ELR (cell line): ENCODE measurements at places on chromosomes 2 and 18.

- no peak for DNase-seq
Measured at GRCh38 chr2:233819884-233820773, 34.2 kb downstream of the HJURP start.

- DNase-seq: peak; percentile 98
Measured at GRCh38 chr2:191171708-191172355, 21.0 kb upstream of the STAT4 start.

DNA sequence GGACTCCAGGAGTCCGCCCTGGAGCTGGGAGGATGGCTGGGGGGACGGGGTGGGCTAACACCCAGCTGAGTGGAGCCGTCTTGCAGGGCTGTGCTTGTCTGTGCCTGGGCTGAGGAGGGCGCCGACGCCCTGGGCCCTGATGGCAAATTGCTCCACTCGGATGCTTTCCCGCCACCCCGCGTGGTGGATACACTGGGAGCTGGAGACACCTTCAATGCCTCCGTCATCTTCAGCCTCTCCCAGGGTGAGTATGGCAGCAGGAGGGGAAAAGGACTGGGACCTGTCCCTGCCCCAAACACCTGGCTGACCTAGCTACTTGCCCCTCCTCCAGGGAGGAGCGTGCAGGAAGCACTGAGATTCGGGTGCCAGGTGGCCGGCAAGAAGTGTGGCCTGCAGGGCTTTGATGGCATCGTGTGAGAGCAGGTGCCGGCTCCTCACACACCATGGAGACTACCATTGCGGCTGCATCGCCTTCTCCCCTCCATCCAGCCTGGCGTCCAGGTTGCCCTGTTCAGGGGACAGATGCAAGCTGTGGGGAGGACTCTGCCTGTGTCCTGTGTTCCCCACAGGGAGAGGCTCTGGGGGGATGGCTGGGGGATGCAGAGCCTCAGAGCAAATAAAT lies 12.9 kb downstream of the KHK start:
- DNase-seq: no peak

GRCh38 chr18:44119607-44120006 lies 561.1 kb upstream of the SETBP1 start:
- no peak for DNase-seq

DNA sequence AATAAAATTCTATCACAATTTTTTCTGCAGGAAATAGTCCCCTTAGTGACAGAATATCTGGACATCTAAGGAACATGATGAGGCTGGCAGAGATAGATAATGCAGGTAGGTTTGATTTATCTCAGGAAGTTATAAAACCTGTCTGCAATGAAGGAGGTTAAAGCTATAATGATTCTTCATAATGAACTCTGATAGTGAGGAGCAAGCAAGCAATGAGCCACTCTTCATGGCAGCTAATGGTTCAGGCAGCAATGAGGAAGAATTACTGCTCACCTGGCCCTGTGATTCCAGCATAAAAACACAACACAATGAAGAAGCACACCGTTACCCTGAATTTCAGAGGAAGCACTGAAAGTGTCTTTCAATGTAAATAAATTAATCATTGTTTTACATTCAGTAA lies 599.6 kb upstream of the PKDCC start:
- no peak for DNase-seq

DNA sequence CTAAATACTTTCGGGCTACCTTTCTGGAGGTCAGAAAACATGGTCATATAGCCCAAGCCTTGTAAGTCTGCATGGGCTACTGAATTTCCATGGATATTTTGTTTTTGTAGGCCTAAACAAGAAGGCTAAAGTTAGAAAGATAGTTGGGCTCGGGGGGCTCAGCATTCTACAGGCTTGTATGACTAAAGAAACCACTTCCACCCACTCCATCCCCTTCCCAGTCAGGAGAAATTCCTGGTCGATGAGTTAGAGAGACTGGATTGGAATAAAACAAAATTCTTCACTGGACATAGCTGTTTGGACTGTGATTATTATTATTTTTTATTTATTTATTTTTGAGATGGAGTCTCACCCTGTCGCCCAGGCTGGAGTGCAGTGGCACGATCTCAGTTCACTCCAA lies 539.4 kb upstream of the TNP1 start:
- peak; percentile 85 for DNase-seq

DNA sequence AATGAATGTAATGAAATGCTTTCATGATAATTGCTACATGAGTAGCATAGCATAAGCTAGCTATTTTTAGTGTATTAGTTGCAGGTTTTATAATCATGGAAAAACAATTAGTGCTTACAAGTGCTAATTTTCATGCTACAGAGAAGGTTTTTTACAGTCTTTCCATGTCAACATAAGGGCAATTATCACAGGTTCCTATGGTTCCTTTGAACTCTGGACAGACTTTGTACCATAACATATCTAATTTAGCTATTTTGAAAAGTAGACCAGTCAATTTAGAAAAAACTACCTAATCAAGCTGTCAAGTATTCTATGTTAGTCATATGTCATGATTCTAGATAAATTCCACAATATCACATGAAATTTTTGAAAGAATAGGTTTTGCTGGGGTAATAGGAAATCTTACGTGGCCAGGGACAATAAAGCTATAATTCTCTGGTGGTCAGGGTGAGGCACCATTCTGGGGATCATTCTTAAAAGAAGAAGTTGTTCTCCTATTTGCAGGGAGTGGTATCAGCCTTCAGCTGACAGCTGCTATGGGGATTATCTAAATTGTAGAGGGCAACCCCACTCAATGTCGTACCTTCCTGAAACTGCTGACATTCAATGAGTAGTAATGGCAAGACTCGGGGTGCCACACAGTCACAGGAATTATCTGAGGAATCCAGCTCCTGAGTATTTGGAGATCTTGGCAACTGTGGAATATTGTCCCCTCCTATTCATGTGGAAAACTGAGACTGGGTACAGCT lies 724.0 kb upstream of the LINC00305 start:
- no peak for DNase-seq
